Vagina (tissue), 2 donors: ENCODE measurements at places on chromosomes 1 and 21.

GRCh38 chr21:36839735-36840134 is 126.7 kb downstream of the HLCS start:
- no peak for DNase-seq

- DNase-seq, result no peak
Measured at GRCh38 chr1:114323959-114324661, 170.4 kb upstream of the SYT6 start.

DNA sequence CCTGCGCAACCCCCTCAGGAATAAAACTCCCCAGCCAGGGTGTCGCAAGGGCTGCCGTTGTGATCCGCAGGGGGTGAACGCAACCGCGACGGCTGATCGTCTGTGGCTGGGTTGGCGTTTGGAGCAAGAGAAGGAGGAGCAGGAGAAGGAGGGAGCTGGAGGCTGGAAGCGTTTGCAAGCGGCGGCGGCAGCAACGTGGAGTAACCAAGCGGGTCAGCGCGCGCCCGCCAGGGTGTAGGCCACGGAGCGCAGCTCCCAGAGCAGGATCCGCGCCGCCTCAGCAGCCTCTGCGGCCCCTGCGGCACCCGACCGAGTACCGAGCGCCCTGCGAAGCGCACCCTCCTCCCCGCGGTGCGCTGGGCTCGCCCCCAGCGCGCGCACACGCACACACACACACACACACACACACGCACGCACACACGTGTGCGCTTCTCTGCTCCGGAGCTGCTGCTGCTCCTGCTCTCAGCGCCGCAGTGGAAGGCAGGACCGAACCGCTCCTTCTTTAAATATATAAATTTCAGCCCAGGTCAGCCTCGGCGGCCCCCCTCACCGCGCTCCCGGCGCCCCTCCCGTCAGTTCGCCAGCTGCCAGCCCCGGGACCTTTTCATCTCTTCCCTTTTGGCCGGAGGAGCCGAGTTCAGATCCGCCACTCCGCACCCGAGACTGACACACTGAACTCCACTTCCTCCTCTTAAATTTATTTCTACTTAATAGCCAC is 696 bp downstream of the TGFB2 start:
- no peak for DNase-seq

GRCh38 chr21:45698493-45699184 is 55.1 kb downstream of the PCBP3 start:
- DNase-seq, result no peak

- no peak for DNase-seq
Measured at GRCh38 chr1:181189691-181190363, 101.3 kb downstream of the IER5 start.

DNA sequence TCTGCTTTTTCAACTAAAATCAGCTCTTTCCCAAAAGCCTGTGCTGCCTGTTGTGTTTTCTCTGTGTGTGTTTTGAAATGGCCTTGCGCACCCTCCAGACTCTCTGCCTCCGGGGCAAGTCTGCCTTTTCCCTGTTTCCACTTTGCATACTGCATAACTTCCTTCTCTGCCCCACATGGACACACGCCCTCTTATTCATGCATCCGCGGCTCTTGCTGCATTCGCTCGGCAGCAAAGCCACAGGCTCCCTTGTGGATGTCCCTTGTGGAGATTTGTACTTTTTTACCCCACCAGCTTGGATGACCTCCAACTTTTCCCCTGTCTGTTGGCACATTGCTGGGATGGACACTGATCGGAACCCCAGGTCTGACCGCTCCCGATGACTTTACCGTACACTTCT is 147.6 kb downstream of the ADSS2 start:
- DNase-seq, result no peak

- no peak for DNase-seq
Measured at GRCh38 chr1:173453982-173454381, 23.2 kb upstream of the PRDX6 start.

GRCh38 chr1:119933397-119933796 is 37.1 kb upstream of the ADAM30 start:
- DNase-seq, result no peak

DNA sequence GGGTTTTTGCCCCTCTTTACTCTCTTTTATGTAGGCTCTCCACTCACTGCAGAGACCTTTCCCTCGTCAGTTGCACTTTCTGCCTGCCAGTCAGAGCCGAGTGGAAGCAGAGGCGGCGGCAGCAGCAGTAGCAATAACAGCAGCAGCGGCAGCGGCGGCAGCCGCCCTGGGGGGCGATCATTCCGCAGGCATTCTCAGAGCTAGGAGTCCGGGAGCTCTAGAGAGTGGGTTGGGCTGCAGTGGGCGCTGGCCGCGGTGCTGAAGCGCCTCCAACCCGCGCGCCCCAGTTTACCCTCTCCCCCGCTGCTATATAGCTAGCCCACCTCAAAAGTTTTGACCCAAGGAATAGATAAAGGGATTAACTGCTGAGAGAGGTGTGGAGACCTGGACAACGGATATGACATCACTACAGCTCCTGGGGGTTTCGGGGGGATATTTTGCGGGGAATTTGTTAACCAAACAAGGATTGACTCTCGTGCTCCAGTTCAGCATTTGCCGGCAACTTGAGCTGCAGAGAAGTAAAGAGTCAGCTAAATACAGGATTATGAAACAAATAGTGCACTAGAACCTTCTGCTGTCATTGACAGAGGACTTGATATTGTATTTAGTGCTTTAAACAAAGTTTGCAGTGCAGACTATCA is at the start of gene OLFM3:
Gene OLFM3, minus strand, starts transcription at position 102 of the 641 bp plus-strand sequence.
- DNase-seq, result no peak

GRCh38 chr1:217088521-217089284 is 365.5 kb upstream of the ESRRG start:
- DNase-seq, result no peak

DNA sequence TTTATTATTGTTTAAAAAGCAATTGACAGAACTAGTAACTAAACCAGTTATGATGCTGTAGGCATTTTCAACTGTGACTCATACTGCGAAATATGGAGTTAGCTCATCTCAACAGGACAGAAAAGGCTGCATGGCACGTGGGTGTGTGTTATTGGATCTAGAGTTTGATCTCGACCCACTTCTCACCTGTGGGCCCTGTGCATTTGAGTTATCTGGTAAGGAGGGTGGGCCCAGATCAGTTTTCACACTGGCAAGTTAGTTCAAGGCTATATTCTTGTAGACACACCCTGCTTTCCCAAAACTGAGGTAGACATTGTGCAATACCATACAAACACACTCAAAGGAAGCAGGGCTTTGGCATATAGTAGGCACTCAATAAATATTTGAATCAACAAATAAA is 71.3 kb upstream of the PRDX6 start:
- DNase-seq, result no peak

DNA sequence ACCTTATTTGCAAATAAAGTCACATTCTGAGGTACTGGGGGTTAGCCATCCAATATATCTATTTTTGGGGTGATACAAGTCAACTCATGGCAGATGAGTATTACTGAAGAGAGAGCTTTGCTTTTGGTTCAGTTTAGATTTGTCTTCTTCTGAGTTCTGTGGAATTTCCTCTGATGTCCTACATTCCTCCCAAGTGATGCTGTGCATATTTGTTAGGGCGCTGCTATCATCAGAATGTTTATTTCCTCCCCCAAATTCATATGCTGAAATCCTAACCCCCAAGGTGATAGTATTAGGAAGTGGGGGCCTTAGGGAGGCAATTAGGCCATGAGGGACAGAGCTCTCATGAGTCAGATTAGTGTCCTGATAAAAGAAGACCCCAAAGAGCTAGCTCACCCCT is 96.2 kb upstream of the WLS start:
- no peak for DNase-seq

DNA sequence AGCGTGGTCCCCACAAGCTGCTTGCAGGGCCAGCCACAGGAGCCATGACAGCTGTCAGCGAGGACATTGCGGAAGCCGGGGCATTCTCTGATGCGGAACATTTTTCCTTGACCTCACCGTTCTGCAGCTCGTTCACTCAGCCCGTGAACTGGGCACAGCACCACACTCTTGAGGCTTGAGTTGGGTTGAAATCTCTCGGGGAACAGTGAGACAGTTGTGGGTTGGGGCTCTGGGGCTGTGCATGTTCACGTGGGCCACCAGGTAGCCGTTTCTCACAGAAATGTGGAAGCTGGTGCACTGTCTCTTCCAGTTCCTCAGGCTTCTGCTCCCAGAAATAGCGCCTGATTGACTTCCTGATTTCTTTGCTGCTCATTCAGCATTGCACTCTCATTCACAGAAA is 69.8 kb downstream of the SPSB1 start:
- DNase-seq, result no peak

DNA sequence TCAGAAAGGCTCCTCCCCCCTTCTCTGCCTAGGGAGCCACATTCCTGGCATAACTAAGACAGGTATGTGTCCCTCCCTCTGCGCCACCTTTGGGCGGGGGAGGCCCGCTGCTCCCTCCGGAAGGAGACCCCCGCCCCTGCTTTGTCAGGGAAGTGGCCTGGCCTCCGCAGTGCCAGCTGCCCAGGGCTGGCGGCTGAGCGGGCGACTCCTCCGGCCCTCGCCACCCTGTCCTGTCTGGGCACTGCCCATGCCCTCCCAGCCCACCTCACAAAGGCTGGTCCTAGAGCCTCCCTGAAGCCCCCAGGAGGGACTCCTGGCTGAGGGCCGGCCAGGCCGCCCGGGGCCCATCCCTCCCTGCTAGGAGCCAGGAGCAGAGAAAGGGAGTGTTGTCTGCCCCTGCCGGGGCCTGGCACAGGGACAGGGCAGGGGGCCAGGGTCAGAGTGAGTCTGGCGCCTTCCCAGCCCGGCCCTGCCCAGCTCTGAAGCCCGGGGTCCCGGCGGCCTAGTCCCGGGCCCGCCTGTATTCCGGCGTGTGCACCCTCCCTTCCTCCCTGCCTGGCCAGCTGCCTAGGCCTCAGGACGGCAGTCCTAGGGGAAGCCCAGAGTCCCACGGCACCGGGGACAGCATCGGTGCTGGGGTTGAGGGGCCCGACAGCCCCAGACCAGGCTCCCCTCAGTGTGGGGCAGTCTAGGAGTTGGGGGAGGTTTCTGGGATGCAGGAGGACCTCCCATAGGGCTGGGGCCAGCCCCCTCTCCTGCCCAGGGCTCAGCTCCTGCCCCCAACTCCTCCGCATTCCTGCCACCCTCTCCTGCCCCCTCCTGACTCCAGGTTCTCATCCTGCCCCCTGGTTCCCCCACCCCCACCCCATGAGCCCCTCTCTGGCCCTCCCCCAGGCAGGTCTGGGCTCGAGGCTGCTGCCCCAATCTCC is 5.1 kb downstream of the AGRN start:
- no peak for DNase-seq

DNA sequence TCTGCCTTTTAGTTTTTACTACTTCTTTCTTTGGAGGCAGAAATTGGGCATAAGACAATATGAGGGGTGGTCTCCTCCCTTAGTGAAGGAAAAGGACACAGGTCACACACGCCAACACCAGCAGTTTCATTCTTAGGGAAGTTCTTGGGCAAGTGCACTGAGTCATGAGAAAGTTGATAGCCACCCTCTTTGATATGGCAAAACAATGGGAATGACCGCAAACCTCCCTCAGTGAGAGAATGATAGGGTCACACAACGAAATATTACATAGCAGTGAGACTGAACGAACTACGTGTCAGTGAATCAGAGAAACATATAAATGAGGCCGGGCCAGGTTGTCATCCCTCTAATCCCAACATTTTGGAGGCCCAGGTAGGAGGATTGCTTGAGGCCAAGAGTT is 20.0 kb downstream of the IL6R start:
- no peak for DNase-seq

GRCh38 chr1:21451981-21452411 is 12.1 kb downstream of the NBPF3 start:
- no peak for DNase-seq

DNA sequence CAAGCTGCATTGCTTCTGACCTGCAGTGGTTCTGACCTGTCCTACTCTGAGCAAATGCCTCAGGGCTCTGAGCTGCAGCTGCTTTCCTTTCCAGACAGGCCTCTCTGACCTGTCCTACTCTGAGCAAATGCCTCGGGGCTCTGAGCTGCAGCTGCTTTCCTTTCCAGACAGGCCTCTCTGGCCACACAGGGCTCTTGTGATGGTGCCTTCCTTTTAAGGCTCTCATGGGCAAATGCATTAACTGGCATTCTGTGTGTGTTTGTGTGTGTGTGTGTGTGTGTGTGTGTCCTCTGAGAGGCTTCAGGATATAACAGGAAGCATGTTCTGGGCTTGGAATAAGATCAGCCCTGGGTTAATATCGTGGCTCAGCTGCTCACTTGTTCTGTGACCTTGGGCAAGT is 131.3 kb downstream of the NTPCR start:
- DNase-seq, result no peak

DNA sequence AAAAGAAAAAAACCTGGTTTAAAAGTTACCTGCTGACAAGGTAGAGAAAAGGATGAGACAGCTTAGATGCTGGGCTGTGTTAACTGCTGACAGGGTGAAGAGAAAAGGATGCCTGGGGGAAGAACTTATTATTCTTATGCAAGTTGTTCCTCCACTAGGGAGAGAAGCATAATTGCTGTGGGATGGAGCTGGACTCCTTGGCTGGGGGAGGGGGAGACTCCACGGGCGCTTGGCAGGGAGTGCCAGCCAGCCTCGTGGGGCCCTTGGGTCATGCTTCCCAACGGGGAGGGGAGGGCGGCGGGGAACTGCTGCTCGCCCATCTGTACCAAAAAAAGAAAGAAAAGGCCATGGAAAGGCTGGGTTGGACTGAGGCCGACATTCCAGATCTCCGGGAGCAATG is 47.2 kb downstream of the SYCP1 start:
- no peak for DNase-seq

GRCh38 chr21:43866260-43866629 is 1.2 kb downstream of the AGPAT3 start:
- no peak for DNase-seq

GRCh38 chr1:65804584-65804983 is 11.9 kb downstream of the PDE4B start:
- DNase-seq, result no peak

DNA sequence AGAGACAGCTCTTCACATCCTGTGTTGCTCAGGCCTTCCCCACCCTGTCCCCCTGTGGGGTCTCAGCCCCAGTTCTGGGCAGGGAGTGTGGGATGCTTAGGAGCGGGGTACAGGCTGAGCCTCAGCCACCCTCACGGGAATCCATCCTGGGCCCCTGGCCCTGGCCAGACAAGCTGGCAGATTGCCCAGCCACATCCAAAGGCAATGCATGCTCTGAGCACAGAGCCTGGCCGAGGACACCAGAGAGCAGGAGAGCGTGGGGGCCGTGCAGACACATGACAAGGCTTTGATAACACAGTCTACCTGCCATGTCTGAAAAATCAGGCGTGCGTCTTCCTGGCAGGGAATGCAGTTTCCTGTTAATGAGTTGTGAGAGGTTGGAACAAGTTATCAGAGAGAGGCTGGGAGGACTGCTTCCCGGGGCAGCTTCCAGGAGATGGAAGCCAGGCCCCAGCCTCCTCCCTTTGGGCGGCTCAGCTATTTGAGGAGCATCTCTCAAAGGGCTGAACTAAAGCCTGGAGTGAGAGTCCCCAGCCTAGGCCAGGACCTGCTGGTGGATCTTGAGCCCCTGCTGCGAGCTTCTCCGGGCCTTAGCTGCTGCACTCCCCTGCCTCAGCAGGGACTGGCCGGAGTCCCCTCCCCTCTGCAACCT is 72.2 kb upstream of the SELENON start:
- DNase-seq, result no peak

GRCh38 chr1:62621907-62622306 is 24.6 kb downstream of the ANGPTL3 start:
- DNase-seq, result no peak
